Stromal cell of bone marrow (primary cell): ENCODE measurements at places on chromosomes 12 and 14.

GRCh38 chr14:57987596-57988300 is 121.9 kb upstream of the SLC35F4 start:
- no peak for DNase-seq

DNA sequence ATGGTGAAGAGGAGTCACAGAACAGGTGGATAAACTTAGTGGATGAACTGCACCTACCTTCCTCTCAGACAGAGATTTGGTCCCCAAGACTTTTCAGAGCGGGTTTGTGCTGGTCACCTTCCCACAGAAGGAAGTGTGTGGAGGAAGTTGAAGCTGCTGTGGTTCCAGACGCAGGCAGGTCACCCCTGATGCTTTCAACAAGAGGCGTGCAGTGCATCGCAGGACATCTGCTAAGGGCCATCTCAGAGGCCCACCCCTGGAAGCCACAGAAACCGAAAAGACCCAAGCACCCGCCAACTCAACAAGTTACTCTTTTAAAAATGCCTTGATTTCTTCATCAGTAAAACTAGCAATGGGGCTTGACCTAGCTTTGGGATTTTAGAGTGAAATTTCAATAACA is 1.0 kb upstream of the GPX2 start:
- DNase-seq: no peak

DNA sequence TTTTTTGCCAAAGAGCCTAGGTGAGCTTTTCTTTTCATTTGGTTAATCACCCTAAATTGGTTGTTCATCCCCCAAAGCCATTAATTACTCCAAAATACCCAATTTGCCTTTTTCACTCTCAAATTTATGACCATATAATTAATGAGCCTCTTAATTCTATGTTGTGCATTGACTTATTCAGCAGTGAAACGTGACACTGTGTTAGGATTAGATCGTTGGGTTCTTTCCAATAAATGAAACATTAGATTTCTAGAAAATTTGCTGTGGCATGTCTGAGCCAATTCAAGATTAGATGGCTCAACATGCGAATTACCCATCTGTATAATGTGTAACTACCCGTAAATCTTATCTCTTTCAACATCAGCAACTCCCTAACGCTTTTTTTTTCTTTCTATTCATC is 273.4 kb downstream of the BMP4 start:
- DNase-seq: no peak

DNA sequence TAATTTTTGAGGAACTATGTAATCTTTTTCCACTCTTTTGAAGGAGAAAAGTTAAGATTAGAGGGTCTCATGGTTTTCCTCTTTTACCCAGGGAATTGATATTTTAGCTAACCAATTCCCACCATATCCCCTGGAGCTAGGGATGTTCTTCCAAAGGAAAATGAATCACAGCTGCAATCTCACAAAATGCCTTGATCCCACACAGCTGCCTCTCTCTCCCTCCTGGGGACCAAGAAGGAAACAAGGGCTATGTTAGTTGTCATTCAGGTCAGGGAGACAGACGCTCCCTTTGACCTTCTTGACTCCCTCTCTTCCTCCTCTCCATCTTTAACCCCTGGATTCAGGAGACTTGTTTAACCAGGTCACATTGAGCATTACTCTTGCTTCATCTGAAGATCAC is 9.5 kb downstream of the DCN start:
- no peak for DNase-seq

DNA sequence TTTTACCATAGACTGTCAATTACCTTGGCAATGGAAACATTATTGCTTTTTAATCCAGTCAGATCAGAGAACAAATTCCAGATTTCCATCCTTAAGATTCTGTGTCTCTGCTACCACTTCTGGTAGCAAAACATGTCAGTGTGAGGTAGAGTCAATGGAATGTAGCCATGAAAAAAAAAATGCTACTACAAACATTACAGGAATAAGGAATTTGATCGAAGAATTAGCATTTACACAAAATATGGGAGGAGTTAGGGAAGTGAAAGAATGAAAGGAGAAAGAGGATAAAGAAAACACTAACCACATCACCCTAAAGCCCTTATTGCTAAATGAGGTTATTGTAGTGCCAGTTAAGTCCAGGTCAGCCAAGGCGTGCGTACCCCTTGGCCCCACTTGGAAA is 9.2 kb downstream of the MED21 start:
- no peak for DNase-seq

- DNase-seq: no peak
Measured at GRCh38 chr12:50062728-50063460, 5.5 kb downstream of the ASIC1 start.

DNA sequence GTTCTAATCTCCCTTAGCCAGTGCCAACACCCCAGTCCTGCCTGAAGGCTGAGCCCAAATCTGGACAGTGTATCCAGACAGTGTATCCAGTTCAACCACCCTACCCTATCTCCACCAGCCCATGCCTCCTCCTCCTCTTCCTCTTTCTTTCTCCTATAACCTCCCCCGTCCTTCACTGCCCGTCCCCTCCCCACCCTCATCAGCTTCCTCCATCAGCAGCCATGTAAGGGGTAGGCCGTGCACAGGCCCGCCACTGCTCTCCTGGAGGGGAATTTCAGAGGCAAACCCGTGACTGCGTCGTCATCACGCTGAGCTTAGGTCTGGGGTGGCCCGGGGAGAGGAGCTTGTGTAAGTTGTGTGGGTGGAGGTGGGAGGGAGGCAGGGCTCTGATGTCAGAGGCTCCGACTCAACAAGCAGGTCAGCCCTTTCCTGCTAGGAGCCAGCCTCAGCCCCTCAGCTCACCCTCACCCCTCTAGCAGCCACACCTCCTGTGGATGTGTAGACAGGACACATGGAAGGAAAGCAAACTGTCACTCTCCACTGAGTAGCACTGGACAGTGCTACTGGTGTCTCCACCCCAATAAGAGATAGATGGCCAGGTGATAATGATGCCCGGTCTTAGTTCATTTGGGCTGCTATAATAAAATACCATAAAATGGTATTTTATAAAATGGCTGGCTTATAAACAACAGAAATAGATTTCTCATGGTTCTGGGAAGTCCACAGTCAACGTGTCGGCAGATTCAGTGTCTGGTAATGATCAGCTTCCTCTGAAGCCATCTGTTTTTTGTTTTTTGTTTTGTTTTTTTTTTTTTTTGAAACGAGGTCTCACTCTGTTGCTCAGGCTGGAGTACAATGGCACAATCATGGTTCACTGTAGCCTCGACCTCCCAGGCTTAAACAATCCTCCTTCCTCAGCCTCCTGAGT is 50.5 kb downstream of the IRF2BPL start:
- DNase-seq: no peak

DNA sequence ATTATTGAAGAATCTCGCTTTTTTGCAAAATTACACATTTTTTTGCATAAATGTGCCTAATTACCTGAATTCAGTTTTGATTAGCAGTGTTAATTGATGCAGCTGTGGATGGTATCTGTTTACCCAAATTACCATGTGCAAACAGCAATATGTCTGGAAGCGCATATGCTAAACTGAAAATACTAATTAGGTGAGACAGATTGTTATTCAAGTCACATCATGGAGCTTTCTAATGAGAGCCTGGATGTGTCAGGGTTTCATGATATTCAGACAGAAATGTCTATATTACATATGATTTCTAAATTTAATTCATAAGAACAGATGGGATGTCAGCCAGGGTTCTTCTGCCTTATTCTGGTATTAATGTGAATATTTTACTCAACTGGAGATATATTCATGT is 74.9 kb downstream of the RMST start:
- no peak for DNase-seq

- DNase-seq: no peak
Measured at GRCh38 chr12:3972576-3972975, 99.4 kb upstream of the PARP11 start.

- peak; percentile 45 for DNase-seq
Measured at GRCh38 chr14:88614218-88614907, 51.5 kb downstream of the ZC3H14 start.

DNA sequence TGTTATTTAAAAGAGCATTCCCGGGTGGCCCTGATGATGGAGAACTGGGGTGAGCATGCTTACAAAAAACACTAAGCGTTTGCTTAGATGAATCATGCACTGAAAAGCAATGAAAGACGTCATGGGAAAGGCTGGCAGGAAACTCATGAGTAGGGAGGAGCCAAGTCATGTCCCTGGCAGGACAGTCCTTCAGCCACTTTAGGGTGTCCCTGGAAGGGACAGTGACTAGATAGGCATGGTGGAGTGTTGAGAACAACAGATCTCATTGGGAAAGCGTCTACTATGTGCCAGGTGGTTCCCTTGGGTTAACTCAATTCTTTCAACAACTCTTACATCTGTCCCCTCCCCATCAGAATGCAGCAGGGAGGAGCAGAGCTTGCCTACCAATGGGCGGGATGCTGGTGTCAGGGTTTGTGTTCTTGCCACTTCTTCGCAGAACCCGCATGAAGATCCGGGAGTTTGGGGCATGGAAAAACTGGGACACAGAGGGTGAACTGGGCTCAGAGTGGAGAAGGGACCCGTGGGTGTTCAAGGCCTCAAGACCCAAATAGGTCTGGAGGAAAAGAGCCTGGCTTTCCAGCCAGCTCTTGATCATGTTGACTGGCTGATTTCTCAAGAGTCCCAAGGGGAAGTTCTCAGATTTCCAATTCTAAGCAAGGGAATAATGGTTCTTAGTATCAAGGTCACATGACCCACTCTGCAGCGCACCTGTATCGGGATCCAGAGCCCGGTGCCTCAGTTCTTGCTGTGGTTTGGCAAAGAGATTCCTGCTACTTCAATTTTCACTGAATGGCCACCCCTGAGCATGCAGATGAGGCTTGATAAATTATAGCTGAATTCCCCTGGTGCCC is 653.9 kb upstream of the TBX3 start:
- peak; percentile 95 for DNase-seq

- no peak for DNase-seq
Measured at GRCh38 chr14:105323663-105324062, 9.1 kb downstream of the PACS2 start.
